ENCODE measurements at places on chromosomes 16 and 17.

DNA sequence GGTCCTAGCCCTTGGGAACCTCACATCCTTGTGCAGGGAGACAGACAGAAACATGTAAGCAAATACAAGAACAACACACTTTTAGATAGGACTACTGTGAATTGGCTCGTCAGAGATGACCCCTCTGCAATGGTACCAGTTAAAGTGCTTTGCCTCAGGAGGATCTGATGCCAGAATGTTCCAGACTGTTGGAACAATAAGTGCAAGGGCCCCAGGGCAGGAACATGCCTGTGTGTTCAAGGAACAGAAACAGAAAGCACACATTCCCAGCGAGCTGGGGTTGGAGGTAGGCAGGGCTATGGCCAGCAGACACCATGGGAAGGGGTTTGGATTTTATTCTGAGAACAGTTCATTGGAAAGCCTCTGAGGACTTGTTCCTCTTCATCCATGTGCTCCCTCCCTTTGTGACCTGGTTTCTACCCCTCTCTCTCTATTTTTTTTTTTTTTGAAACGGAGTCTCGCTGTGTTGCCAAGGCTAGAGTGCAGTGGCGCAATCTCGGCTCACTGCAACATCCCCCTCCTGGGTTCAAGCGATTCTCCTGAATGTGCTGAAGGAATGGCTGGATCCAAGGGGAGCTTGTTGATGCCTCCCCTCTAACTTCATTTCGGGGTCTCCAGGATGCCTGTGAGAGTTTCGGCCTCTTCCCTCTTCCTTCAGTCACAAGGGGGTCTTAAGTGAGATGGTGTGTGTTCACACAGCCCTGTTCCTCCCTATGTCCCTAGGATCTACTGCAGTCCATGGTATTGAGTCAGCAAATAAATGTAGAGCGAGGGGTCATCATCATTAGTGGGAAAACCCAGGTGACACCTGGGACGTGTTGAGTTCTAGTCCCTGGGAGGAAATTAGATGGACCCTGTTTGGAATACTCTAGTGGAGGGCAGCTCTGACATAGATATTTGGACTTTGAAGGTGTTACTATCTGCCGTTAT lies 6.4 kb downstream of the STAT5A start:
- DNase-seq: no peak

- no peak for DNase-seq
Observed at GRCh38 chr17:81084680-81085419, 49.9 kb downstream of the BAIAP2 start.

DNA sequence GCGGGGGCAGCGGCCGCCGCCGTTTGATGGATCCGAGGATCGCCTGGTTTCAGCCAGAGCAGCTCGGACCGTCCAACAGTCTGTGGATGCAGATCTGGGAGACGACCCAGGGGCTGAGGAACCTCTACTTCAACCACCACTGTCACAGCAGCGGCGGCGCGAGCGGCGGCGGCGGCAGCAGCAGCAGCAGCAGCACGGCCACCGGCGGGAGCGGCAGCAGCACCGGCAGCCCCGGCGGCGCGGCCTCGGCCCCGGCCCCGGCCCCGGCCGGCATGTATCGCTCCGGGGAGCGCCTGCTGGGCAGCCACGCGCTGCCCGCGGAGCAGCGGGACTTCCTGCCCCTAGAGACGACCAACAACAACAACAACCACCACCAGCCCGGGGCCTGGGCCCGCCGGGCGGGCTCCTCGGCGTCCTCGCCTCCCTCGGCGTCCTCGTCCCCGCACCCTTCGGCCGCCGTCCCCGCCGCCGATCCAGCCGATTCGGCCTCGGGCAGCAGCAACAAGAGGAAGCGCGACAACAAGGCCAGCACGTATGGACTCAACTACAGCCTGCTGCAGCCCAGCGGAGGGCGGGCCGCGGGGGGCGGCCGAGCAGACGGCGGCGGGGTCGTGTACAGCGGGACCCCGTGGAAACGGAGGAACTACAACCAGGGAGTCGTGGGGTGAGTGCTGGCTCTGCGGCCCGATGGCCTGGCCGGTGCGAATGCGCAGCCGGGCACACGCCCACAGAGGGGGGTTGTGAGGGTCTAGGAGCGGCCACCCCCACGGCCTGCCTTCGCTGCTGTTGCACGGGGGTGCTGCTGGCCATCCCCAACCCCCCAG lies 702 bp downstream of the TENT4B start:
- no peak for DNase-seq

DNA sequence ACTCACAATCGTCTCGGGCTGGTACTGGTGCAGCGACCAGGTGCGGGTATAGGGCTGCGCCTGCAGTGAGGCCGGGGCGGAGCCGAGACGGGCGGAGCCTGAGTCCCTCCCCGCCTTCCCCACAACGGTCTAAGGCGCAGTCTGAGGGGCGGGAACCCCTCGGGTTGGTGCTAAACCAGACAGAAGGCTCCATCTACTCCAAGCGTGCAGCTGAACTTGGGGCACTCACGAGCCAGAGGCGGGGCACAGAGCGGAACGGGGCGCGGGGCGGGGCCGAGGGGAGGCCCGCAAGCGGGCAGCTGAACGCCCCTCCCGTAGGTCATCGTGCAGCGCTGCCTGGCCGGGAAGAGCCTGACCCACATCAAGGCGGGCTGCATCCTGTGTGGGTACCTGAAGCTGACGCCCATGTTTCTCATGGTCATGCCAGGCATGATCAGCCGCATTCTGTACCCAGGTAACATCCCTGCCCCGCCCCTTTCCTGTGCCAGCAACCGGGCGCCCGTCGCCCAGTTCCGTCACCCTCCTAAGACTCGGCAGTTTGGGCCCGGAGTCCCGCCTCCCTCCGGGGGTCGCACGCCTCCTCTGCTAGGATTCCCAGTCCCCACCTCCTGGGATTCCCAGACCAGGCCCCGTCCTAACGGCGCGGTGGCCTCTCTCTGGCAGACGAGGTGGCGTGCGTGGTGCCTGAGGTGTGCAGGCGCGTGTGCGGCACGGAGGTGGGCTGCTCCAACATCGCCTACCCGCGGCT lies 5.0 kb downstream of the SLC5A2 start:
- DNase-seq: peak; percentile 41

DNA sequence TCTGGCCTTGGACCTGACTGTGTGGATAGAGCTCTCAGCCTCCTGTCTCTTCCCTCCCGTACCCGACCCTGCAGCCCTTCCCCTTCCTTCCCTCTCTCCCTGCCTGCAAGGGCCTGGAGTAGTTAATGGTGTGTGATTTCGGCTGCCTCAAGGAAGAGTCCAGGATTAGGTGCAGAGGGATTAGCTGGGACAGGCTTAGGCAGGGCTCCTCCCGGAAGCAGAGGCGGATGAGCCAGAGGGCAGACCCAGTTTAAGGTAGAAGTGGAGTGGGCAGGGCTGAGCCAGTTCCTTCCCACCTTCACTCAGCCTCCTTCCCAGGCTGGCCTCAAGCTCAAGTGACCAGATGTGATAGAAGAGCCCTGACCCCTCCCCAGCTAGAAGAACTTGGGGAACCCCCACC lies 16.8 kb downstream of the GUCY2D start:
- no peak for DNase-seq

DNA sequence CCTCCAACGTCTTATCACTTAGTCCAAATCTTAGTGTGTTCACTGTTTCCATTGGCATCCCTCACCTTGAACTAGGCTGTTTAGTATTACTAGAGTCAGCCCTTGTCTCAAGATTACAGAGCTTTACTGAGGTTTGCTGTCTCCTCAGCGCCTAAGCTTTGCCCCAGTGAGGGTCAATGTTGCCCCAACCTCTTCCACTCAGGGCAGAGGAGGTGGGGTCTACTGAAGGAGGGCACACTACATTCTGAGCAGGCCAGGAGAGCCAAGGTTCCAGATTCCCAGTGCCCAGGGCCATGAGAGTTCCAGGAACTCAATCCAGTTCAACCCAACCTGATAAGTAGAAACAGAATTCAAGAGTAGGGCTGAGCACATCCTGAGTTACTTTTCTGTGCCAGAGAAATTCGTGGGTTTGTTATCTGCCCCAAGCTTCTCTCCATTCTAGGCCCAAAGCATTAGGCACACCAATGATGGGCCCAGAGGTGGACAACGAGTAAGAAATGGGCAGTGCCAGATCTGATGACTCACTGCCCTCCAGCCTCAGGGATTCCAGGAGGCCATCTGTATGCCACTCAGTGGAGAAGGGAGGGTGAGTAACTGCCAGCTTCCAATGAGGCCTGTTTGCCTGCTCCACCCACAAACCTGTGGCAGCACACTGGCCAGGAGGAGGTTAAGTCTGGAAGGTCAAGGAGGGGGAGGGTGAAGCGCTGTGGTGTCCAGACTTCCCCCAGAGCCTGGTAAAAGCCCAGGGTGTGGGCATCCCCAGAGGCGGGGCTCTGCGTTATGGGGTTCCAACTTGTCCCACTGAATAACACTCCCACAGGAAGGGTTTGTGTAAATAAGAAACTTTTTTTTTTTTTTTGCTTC lies 8.2 kb downstream of the TUBG2 start:
- no peak for DNase-seq

DNA sequence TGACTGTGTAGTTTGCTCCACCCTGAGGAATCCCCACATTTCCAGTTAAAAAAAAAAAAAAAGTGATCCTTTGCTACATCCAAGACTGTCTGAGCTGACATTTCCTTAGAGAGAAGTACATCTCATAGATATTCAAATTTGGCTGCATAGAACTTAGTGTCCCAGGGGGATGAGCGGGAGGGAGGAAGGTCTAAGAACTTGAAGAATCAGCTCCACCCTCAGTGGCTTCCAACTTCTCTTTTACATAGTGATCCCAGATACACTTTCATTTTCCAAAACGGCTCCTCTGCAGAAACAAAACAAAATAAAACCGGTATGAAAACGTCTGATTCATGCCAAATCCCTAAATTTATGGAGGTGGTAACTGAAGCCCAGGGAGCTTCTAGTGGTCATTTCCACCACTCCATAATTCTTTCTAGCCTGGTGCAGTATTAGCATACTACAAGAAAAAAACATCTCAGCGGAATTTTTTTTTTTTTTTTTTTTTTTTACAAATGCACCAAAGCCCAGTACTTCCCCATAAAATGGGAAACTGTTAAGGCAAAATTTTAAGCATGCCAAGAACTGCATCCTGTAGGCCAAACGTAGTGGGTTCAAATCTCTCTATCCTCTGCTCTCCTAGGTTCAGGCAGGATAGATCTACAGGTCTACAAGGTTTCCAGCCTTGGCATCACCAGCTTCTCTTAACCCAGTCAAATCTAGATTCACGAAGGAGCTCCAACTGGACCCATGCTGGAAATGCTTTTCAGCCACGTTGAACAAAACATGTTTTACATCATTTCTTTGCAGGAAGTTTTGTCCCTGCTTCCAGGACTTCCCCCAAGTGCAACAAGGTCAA lies 29.3 kb downstream of the MAF start:
- DNase-seq: no peak

GRCh38 chr17:64306850-64307463 lies 43.9 kb upstream of the TEX2 start:
- DNase-seq: peak; percentile 44

DNA sequence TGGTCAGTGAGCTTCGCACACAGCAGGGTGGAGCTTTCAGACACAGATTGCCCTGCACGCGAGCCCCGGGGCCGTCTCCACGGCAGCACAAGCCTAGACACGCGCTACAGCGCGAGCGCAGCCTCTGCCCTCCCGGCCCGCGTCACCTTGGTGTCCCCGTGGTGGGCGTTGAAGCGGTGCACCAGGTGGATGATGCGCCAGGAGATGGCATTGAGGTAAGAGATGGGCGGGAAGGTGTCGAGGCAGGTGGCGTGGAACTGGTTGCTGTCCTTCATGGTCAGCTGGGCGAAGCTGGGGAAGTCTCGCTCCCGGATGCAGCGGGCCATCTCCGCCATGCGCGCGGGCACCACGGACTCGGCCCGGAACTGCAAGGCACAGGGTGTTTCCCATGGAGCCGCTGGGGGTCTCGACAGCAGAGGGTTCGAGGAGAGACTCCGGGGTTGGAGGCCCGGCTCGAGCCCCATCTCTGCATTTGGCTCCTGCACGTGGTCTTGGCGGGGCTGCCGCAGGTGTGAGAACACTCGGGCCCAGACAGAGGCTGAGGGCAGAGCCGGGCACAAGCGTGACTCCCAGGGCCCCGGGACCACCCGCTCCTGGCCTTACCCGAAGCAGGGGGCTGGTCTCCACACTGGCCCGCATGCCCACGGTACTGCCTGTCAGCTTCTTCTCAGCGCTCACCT lies 4.3 kb upstream of the CYBA start:
- DNase-seq: no peak

DNA sequence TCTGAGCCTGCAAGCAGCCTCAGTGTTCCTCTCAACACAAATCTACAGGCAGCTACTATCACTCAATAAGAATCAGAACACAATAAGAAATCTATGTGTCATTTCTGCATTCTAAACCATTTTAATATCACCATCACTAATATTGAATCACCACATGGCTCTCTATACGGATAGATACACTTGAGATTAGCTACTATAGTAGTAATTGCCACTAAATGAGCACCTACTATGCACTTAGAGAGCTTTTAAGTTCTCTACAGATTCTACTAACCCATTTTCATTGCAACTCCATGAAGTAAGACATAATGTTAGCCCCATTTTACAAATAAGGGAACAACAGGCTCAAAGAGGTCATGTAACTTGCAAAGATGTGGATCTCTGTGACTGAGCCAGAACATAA lies 132.8 kb upstream of the DYNLRB2 start:
- DNase-seq: no peak

DNA sequence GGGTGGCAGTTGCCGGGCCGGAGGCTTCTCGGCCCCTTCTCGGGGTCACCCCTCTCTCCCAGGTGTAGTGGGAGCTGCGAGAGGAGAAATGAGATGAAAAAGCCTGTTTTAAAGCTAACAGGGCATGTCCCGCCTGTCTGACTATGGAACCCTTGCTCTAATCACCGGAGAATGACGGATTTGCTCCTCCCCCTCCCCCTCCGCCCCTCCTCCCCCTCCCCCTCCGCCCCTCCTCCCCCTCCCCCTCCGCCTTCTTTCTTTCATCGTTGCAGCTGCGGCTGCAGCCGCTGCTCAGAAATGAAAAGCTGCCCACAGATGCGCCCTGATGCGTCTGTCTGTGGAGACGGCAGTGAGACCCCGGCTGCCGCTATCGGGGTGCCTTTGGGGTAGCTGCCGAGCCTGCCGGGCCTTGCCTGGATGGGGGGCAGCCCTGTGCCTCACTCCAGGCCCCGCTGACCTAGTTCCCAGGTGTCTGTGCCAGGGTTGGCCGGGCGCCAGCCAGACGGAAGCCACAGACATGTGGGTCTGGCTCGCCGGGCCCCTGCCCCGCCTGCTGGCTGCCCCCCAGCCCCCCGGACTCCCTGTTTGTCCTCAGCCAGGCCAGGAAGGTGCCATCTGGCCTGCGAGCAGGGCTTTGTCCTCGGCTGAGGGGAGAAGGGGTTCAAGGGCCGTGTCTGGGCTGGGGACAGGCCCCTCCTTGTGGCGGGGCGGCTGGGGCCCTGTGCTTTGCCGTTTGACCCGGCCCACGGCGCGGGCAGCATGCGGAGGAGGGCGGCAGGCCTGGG lies 37.7 kb downstream of the GINS2 start:
- no peak for DNase-seq

- no peak for DNase-seq
Observed at GRCh38 chr16:8623634-8624033, 2.1 kb downstream of the METTL22 start.

DNA sequence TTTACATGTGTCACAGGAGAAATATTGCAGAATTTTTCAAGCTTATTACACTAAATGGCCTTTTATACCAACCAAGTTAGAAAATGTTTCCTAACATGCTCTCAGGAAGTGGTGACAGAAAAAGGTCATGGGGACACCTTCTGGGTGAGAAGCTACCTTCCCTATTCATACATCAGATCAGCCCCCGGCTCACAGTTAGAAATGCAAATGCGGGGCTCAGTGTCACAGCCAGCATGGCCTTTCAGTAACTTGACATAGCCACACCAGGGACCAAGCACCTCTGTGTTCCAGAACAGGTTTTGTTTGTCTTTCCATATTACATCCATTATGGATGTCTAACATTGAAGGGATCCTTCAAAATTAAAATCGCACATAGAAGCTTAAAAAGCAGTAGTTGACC lies 59.5 kb downstream of the CHD9NB start:
- DNase-seq: no peak

- DNase-seq: peak; percentile 61
Observed at GRCh38 chr16:29029168-29029994, 44.5 kb downstream of the LAT start.

All from stimulated activated CD8-positive, alpha-beta memory T cell treated with anti-CD3 and anti-CD28 coated beads, Interleukin-15, amount 100 ng/mL, for 1 hour (primary cell).